Stimulated activated CD8-positive, alpha-beta memory T cell treated with anti-CD3 and anti-CD28 coated beads, Interleukin-4, amount 100 ng/mL, for 48 hours (primary cell): ENCODE measurements at places on chromosomes 7 and 10.

- DNase-seq, result no peak
These were observed 22.4 kb downstream of the ADCYAP1R1 start for GRCh38 chr7:31074403-31075085.

DNA sequence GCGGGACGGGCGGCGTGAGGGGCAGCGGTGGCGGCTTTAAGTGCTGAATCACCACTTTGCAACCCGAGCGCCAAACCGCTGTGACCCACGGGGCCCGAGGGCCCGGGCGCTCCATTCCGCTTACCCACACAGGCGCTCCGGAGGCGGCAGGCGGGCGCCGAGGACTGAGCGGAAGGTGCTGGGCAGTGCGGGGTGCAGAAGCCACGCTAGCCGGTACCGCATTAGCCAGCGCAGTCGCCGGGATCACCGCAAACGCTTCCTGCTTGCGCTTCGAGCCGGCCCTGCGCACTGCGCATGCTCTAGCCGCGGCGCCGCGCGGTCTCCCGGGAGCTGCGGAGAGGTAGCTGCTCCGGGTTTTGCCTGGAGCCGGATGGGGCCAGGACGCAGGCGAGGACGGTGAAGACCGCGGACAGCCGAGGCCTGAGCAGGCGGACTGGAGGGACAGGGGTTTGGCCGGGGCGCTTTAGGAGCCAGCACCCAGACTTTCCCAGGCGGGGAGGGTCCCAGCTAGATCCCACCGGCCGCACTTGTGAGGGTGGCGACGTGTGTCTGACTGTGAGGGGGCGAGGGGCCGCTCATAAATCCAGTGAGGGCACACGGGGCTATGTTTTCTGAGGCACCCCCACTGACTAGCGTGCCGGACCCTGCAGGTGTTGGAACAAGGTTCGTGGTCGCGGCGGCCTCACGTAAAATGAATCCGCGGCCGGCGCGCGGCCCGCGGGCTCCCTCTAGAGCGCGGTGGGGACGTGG lies at the start of gene IDE:
Gene IDE (minus strand): TSS at position 296 of the 750 bp plus-strand sequence. CDS start 74 bp downstream, at position 222.
- peak; percentile 87 for DNase-seq

- no peak for DNase-seq
These were observed 85.7 kb downstream of the MMRN2 start for GRCh38 chr10:86871563-86872183.

- DNase-seq, result no peak
These were observed 681.2 kb upstream of the NRP1 start for GRCh38 chr10:34015700-34016099.

GRCh38 chr10:97016728-97017473 lies 168.9 kb downstream of the SLIT1 start:
- DNase-seq, result peak; percentile 62

DNA sequence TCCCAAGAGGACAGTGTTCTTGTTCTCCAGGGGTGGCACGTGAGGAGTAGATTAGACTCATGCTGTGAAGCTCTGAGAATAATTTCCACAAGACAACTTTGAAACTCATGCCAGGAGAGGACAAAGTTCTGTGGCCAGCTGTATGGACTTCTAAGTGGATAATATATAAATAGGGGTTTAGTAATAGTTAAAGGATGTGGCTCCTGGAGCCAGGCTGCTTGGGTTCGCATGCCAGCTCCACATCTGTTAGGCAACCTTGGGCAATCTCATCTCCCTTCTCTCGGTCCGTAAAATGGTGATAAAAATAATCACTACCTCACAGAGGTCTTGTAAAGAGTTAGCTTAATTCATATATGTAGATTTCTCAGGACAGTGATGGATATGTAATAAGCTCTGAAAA lies 35.8 kb downstream of the ACSL5 start:
- DNase-seq, result no peak

- no peak for DNase-seq
These were observed 186.0 kb upstream of the TCF7L2 start for GRCh38 chr10:112763916-112764520.

- no peak for DNase-seq
These were observed 116.0 kb upstream of the C7orf33 start for GRCh38 chr7:148474481-148475025.

DNA sequence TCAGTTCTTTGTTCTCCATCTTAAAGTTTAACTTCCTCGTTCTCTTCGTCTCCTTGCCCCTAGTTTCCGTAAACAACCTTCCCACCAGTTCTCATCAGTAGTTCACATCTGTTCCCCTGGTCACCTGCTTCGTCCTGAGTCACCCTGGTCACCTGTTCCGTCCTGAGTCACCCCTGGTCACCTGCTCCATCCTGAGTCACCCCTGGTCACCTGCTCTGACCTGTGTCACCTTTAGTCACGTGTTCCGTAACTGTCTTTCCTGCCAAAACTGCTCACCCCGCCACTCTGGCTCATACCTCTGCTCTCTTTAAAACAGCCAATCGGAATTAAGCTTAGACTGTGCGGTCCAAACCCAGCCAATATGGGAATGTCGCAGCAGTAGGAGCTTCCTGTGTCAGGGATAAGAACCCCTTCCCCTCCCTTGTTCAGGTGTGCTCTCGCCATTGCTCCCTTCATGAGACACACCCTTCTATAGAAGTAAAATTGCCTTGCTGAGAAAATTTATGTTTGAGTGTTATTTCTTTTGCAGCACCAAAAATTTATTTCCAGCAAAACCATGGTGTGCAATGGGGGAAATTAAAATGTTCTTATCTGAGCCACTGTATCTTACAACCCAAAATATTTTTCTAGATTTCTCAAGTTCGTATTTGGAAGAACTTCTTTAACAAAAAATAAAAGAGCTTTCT lies 112.2 kb downstream of the VIM start:
- DNase-seq, result no peak

- no peak for DNase-seq
These were observed 113.7 kb downstream of the RAB11FIP2 start for GRCh38 chr10:117933036-117933435.

GRCh38 chr7:55258631-55259030 lies 106.5 kb upstream of the LANCL2 start:
- DNase-seq, result no peak

GRCh38 chr7:49398746-49399145 lies 374.7 kb upstream of the VWC2 start:
- no peak for DNase-seq

DNA sequence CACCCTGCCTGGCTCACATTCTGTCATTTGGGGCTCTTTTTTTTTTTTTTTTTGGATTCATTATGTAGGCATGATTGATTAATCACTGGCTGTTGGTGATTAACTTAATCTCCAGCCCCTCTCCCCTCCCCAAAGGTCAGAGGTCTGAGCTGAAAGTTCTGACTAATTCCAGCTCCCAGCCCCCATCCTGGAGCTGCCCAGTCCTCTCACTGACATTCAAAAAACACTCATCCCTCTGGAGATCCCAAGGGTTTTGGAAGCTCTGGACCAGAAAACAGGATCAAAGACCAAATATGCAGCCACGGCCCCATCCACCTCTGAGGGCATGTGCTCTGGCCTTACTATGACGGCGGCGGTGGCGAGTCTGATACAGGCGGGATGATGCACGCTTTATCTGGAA lies 53.8 kb downstream of the RBM17 start:
- DNase-seq, result no peak

- no peak for DNase-seq
These were observed 6.0 kb upstream of the MKLN1 start for GRCh38 chr7:131321656-131322055.

- no peak for DNase-seq
These were observed 769 bp upstream of the ELFN1 start for GRCh38 chr7:1669064-1669951.

GRCh38 chr10:61964059-61964709 lies 62.7 kb downstream of the ARID5B start:
- no peak for DNase-seq

DNA sequence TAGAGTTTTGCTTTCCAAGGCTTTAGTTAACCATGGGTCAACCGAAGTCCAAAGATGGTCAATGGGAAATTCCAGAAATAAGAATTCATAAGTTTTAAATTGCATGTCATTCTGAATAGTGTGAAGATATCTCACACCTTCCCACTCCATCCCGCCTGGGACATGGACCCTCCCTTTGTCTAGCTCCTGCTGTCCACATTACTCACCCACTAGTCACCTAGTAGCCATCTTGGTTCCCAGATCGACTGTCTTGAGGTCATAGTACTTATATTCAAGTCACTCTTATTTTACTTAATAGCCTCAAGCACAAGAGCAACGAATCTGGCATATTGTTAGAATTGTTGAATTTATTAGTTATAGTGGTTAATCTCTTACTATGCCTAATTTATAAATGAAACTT lies 366.6 kb downstream of the PRPF18 start:
- DNase-seq, result no peak

DNA sequence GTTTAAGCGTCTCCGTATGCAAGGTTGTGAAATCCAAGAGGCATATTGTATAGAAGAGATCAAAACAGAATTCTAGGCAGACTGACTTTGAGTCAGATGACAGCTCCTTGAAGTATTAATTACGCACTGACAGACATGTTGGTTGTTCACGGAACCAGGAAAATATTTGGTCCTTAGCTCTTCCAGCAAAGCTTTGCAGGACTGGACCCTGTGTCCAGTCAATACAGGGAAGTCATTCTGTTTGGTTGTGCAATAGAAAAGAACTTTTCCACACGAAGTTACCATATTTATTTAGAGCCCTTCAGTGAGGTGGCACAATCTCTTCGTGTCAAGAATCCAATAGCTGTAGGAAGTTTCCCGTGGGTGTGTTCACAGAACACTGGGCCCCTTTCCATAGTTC lies 205.3 kb downstream of the ARHGAP21 start:
- no peak for DNase-seq

DNA sequence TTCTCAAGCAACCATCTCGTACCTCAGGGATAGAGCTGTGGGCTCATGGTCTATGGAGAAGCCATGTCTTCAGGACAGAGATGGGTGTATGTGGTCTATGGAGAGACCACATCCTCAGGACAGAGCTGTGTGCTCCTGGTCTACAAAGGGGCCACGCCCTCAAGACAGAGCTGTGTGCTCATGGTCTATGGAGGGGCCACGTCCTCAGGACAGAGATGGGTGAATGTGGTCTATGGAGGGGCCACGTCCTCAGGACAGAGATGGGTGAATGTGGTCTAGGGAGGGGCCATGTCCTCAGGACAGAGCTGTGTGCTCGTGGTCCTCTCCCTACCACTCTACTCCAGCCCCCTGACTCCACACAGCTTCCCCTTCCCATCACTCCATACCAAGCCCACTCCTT lies 117.8 kb downstream of the WDR37 start:
- no peak for DNase-seq

DNA sequence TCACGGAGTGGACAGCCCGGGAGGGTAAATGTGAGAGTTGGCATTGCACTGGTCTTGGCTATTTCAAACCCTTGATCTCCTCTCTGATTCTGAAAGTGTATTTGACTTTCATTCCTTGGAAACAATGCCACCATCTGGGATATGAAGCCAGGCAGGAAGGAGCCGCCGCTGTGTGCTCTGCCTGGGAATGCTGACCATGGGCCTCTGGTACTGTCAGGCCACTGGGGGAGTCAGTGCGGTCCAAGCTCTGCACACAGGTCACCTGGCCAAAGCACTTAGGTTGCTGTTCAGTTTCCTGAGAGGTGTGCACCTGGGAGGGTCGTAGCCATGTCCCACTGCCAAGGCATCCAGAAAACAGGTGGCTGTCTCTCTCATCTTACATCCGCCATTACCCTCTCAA lies 68.5 kb upstream of the SHH start:
- DNase-seq, result no peak

GRCh38 chr10:23099079-23099478 lies 3.7 kb downstream of the MSRB2 start:
- no peak for DNase-seq
